Neuronal stem cell (in vitro differentiated cells): ENCODE measurements at places on chromosomes 6 and 20.

DNA sequence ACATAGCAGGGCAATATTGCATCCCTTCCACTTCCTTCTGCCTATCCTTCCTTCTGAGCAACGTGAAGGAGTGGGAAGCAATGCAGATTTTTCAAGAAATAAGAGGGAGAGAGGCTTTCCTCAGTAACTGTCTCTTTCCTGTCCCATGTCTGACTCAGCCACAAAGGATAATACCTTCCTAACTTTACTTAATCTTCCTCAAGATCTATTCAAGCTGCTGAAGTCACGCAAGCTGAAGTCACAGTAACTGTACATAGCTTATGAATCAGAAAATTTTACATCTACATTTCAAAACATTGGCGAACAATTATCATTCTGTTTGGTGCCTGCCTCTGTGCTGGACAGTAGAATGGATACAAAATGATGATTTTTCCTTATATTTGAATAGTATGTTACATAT is 86.4 kb upstream of the POU3F2 start:
- no peak overlapping the region for H3K4me3 ChIP-seq
- H3K36me3 ChIP-seq = no peaks in the 10 kb centered on the region
- no peaks in the 10 kb centered on the region for H3K4me1 ChIP-seq
- DNase-seq = no peak

GRCh38 chr20:3398681-3399252 is 8.7 kb downstream of the DNAAF9 start:
- no peak for DNase-seq
- H3K27ac ChIP-seq = no peak overlapping the region
- H3K4me3 ChIP-seq = no peak overlapping the region

GRCh38 chr20:43846516-43846905 is 68.1 kb upstream of the TOX2 start:
- H3K4me1 ChIP-seq = no peaks in the 10 kb centered on the region
- no peaks in the 10 kb centered on the region for H3K36me3 ChIP-seq
- H3K4me3 ChIP-seq = no peak overlapping the region
- H3K27me3 ChIP-seq = peaks cover 2% of the 10 kb centered on the region
- no peak for DNase-seq

DNA sequence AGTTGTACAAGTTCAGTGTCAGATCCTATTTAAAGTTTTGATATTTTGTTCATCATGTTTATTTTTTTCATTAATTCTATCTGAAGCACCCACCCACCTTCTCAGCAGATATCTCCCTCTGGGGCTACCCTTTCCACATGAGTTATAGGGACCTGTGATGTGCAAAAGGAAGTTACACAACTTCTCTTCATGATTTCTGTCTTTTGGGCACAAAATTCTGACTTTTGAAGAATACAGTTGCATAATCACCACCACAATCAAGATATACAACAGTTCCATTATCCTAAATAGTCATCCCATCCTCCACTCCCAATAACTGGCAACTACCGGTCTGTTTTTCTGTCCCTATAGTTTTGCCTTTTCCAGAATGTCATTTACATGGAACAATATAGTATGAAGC is 13.8 kb upstream of the FUCA2 start:
- DNase-seq = no peak
- no peak overlapping the region for H3K4me3 ChIP-seq
- no peaks in the 10 kb centered on the region for H3K36me3 ChIP-seq
- peaks cover 2% of the 10 kb centered on the region for H3K4me1 ChIP-seq

GRCh38 chr6:78607189-78607588 is 260.2 kb upstream of the IRAK1BP1 start:
- H3K4me3 ChIP-seq = no peak overlapping the region
- no peaks in the 10 kb centered on the region for H3K4me1 ChIP-seq
- no peak for DNase-seq
